ENCODE measurements at places on chromosomes 12 and 14.

GRCh38 chr14:56087671-56088471, 30.3 kb upstream of the PELI2 start:
- peak; percentile 27 for DNase-seq

- no peak for DNase-seq
Observed at GRCh38 chr12:127500512-127501035, 766.4 kb upstream of the TMEM132C start.

GRCh38 chr12:102948941-102949352, 8.5 kb upstream of the ASCL1 start:
- DNase-seq: peak; percentile 59

DNA sequence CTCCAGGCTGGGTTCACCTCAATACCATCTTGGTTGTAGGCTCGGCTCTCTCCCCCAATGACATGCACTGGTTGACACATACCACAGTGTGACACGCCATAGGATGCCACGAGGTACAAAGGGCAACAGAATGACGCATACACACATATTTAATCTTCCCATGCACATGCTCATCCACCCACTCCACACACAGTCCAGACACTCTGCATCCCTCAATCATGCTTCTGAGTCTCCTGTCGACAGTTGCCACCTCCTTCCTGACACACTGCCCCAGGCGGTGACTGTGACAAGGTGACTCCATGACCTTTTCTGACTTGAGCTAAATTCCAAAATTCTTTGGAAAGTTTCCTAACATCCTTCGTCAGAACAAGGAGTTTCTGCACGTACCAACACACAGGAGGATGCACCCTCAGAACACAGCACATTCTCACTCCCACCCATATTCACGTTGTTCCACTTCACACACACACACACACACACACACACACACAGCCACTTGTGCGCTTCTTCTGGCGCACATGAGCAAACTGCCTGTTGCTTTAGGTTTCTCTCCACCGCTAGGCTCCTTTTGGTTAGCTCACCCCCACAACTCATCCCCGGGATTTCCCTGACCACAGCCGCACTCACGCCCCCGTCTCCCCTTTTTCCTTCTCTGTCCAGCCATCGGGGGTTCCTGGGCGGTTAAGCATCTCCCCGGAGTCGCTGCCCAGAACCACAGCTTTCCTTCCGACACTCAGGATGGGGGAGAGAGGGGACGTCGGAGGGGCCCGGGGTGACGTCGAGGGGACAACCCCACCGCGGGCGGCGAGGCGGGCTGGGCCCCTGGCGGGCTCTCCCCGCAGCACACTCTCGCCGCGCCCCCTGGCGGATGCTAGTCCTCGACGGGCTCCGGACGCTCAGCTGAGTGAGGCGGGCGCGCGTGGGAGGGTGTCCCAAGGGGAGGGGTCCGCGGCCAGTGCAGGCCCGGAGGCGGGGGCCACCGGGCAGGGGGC, 536 bp upstream of the WNT1 start:
- no peak for DNase-seq

GRCh38 chr12:132275110-132275531, 54.3 kb downstream of the GALNT9 start:
- no peak for DNase-seq
